GM06990 (cell line): ENCODE measurements at places on chromosomes 12 and 14.

DNA sequence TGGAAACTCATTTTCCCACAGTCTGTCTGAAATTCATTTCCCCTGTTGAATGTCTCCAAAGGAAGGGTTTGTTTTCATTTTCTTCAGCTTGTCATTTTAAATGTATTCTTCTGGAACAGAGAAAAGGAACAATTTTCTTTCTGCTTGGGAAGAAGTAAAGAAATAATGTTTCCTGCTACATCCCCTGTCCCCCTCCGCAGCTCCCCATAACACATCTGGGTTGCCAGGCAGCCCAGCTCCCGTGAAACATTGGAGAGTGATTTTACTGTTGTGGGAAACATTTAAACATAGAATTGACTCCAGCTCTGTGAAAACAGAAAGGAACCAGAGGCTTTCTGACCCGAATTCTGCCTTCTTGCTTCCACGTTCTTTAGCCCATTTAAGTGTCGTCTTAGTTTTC is 159.5 kb downstream of the TMEM132C start:
- no peak for DNase-seq

DNA sequence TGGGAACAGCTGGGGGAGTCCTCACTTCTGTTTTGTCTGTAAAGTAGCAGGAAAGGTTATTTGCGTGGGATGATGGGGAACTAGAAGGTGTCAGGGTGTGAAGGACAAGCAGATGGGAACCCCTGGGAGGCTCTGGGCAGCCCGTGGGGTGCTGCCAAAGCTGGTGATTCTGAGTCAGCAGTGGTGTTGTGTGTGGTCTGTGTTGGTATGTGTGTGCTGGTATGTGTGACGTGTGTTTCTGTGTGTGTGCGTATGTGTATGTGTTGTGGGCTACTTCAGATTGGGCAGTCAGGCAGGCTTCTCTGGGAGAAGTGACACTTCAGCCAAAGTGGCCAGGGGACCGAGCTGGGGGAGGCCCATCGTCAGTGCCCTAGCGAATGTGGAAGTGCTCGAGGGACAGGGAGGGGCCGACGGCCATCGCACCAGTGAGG is 15.3 kb upstream of the BDKRB2 start:
- DNase-seq = no peak

- DNase-seq = no peak
Measured at GRCh38 chr14:33642691-33643244, 308.1 kb downstream of the EGLN3 start.

DNA sequence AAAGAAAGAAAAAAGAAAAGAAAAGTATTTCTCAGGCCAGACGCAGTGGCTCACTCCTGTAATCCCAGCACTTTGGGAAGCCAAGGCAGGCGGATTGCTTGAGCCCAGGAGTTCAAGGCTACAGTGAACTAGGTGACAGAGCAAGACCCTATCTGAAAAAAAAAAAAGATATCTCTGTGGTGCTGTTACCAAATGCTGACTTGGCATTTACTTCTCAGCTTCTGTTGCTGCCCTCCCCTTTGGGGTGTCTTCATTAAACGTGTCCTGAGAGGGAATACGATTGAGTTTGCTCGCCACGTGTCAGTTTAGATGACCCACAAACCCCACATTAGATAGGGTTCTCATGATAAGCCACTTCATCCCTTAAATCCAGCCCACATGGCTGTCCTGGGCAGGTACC is 4.4 kb upstream of the POLR3B start:
- DNase-seq = no peak

GRCh38 chr12:108704527-108704926 is 26.8 kb downstream of the CORO1C start:
- DNase-seq = no peak

DNA sequence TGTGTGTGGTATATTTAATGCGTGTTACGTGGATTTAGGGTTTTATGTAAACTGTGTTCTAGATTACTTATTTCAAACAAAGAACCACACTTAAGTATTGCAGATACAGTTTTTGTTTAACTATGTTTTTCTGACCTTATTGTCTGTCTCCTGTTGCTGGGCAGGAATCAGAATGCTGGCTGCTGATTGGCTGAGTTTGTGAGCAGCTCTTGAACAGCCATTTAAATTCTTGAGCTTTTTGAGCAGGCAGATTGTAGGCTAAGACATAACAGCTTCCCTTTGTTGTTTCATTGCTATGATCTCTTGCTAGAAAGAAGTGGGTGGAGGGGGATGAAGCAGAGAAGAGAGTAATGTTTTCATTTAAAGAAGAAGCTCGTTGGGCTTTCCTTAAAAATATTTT is 52.2 kb downstream of the ATF7IP start:
- no peak for DNase-seq

DNA sequence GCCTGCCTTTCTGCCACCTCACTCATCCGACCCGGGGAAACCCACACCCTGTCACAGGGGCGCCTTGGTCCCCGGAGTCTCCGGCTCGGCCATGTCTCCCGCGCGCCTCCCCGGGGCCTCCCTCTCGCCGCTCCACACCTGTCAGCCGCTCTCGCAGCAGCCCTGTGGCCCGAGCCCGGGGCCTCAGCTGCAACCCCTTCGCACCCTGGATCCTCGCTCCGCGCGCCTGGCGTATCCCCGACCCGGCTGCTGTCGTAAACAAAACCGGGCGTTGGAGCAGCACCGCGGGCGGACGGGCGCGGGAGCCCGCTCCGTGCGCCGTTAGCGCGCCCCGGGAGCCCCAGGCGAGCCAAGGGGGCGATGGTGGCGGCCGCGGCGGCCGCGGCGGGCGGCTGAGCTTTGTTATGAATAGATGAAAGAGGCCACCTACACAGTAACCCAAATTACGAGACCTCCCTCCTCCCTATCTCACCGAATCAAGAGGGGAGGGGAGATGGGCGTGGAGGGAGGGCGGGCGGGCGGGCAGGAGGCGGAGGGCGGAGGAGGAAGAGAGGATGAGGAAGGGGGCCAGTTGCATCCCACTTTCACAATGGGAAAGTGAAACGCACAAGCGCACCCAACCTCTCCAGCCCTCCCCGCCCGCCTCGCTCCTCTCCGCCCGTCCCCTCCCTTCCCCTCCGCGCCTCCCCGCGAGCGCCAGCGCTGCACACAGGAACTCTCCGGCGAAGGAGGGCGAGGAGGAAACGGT is at the start of gene PLXNC1:
TSS of gene PLXNC1 (plus strand) at position 587 of the 748 bp plus-strand sequence. CDS start 395 bp downstream, outside the sequence.
- DNase-seq = peak; percentile 86

DNA sequence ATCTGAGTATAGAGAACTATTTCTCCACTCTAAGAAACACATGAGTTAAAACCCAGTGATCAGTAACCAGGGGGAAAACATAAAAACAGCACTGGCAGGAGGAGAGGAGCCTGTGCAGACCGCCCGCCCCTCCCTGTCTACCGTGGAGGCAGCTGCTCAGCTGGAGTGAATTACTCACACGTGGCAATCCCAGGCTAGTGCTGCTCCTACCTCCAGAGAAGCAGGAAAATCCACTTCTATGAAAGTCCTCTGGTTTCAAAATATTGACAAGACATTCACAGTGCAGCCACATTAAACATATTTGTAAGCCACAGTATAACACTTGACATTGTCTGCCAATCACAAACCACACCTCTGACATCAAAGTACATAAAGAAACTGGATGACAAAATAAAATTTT is 16.7 kb downstream of the TMEM132D start:
- DNase-seq = no peak

DNA sequence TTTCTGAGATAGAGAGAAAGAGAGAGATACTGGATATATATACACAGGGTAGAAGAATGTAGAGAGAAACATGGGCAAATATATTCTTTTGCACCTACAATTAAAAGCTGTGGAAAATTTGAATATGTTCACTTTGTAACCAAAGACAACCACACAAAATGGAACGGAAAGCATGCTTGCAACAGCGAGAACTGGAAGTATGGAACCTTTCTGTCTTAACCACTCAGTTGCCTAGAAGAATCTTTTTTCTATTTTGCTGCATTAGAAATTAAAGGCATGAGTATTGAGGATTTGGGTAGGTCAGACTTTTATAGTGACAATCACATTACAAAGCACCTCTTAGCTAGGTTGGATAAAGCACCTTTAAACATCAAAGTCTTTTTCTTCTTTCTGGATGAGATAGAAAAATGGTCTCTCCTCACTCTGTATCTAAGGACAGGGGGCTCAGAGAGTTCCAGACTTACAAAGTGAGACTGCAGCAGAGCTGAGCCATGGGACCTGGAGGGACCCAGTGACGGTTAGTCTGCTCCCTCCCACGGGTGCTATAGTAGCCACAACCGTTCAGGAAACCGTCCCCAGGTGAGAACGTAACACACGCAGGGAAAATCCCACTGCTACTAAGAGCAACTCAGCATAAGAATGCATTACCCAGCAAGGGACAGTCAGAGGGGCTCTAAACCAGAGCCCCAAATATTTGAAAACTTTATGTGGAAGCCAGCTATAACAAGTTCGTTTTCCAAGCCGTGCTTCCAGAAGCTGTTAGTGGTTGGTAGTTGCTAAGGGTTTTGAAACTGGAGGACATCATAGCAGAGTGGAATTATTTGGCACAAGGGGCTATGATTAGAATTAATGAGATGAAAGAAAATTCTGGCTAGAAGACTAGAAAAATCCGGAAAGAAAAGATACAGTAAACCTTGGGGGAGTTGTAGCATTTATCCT is 97.1 kb downstream of the DAD1 start:
- peak; percentile 57 for DNase-seq

DNA sequence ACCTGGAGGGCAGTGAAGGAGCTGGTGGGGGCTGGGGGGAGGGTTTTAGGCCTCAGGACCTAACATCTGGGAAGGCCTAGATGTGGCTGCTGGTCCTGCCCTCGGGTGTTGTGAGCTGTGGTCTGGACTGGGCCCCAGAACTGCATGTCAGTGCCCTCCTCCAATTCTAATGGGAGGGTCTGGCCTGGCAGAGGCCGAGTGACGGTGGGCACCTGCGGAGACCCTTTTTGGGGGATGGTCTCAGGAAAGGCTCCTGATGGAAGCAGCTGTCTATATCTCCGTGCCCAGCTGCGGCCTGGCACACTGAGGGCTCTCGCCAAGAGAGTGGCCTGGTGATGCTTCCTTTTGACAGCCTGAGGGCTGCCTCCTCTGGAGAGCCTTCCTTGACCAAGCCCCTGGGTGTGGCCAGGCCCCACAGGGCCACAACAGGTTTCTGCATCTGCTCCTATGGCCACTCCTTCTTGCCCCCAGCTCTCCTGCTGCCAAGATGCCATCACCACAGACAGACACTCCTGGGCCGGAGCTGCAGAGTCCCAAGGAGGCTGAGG is 5.3 kb downstream of the EXOC3L4 start:
- no peak for DNase-seq

DNA sequence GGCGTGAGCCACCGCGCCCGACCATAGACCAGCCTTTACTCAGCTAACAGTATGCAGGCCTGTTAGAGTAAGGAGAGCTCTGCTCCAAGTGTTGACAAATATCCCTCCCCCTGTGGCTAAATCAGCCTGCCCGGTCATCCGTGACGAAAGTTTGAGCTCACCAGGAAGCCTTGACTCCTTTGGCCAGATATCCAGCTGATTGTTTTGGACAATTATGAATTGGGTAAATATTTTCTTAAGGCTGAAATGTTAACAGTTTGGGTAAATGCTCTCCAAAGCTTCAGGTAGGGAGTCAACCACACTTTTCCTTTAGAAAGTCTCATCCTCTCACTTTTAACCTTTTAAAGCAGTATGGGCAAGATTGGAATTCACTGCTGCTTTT is 157.9 kb downstream of the PAWR start:
- DNase-seq = no peak
